ENCODE measurements at places on chromosomes 7 and 10.

DNA sequence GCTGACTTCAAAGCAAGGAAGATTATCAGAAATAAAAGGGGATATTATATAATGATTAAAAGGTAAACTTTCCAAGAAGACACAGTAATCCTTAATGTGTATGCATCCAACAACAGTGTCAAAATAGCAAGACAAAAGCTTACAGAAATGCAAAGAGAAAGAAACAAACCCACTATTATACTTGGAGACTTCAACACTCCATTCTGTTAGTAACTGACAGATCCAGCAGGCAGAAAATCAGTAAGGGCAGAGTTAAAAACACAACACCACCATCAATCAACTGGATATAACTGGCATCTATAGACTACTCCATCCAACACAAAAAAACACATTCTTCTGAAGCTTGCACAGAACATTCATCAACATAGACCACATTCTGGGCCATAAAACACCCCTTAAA lies 103.8 kb downstream of the OR13A1 start:
- no peak for DNase-seq

- no peak for DNase-seq
Observed at GRCh38 chr7:140156460-140157080, 20.2 kb downstream of the KDM7A start.

GRCh38 chr10:132624847-132625471 lies 87.4 kb downstream of the INPP5A start:
- no peak for DNase-seq

DNA sequence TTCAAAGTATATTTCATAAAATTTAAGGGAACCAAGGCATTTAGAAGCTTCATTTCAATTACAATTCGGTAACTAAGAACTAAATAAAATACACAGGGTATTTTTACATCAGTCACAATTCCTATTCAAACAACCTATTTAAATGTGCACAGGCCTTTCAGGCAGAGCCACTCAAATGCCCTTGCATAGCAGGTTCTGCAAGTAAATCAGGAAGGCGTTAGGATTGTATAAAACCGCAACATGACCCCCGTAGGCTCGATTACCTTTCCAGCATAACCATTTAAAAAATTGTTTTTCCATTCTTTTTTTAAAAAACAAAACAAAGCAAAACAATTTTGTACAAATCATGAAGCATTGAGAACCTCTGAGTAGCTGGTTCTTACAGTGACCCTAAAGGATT lies 289.9 kb upstream of the SP8 start:
- DNase-seq: no peak

DNA sequence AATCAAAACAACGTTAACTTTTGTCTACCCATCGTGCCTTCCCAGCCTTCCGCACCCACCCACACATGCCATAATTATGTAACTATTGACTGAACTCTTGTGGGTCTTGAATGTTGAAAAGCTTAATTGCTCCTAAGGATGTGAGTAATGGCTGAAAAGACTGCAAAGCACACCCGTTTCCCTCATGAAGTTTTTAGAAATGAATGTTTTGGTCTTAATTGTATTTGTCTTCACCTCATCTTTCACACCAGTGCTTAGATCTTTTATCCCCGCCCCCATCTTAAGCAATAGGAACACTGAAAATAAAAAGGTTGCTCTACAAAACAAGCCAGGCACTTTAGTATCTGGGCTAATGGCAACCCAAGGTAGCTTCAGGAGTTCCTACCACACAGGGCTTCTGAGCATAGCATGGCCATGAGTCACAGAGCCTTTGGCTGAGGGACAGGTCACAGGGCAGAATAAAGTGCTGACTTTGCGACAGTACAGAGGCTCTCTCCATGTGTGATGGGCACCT lies 690.5 kb downstream of the PARD3 start:
- DNase-seq: no peak

DNA sequence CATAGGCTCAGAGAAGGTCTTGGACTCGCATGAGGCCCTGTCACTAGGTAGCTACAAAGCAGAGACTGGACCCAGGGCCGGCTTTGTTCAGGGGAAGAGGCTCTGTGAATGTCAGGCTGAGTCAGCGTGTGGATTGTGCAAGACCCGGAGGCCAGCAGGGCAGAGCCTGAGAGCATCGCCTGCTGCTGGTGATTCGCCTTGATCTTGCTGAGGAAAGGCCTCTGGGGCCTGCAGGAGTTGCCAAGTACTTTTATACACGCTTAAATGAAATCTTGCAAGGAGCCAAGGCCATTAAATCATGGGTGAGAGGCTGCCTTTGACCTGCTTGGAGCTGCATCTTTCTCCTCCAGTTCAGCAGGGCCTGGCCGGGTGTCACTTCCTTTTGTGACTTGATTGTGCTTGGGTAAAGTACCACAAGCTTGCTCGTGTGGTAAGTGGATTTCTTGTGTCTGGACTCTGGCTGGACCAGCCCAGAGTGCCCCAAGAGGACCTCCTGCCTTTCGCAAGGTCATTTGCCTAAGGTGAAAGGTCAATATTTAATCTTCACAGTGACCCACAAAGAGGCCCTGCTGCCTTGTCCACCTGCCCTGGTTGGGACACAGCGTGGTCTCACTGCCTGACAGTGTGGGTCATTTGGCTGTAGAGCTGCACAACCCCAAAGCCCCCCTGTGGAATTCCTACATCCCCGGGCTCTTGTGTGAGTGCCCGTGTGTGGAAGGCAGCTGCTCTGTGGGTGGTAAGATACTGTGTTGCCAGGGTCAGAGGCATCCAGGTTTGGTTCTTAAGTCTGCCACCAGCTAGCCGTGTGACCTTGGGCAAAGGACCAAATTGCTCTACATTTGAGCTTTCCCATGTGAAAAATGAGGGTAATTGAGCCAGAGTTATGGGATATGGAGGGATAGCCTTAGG lies 38.6 kb upstream of the SH2D4B start:
- no peak for DNase-seq

DNA sequence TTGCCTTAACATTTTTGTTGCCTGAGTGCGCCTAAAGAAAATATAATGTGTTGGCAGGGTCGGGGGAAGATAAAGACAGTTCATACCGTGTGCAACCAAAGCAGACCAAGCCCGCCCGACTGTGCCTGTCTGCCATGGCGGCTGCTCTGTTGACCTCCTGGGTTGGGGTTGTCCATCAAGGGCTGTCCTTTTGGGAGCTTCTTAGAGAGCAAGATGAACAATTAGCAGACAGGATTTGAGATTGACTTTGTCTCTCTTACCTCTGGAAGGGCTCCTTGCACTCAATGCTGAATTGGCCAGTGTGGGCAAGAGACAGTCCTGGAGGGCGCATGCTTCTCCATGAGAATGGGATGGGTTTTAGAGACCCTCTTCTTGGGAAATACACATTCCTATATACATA lies 319.6 kb downstream of the GLRX3 start:
- no peak for DNase-seq

GRCh38 chr10:31584876-31585275 lies 265.9 kb downstream of the ZEB1 start:
- no peak for DNase-seq

- no peak for DNase-seq
Observed at GRCh38 chr10:120415709-120416330, 41.2 kb upstream of the PLPP4 start.

DNA sequence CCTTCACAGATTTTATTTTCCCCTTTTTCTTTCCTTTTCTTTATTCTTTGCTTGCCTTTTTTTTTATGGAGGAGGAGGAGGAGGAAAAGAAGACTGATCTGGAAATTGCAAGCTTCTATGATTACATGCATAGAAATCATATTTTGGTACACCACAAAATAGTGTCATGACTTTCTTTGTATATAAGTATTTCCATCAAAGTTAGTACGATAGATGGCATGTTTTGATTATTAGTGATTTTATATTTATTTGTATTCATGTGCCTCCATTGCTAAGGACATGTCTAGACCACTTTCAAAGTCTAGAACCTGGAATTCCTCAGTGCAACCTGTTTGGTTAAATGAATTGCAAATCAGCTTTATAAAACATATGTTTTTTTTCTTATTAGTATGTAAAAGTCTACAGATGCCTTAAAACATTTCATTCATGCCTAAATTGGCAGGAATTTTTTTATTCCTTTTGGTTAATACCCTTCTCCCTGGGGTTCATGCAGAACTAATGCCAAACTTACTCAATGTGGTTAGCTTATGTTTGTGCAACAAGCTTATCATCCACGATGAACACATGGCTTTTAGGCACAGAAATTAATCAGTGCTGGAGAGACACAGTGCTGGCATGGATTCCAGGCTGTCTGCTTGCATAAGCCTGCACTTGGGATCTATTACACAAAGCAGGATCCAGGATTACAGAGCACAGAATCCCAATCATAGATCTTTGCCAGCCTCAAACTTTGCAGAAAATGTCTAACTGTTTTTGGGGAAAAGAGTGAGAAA lies 213.1 kb downstream of the CHRM2 start:
- DNase-seq: no peak
